T-helper 17 cell (primary cell): ENCODE measurements at places on chromosomes 11 and 22. TPM values are rescaled to one million over a fixed set of nuclear protein-coding genes. Genes with fewer than 3 reads are reported as not detected.

ASCL2 gene
- total RNA-seq: not detected

GRCh38 chr22:39182478-39183030 lies 30.1 kb upstream of the CBX7 start:
- H3K27me3 ChIP-seq: peaks cover 5% of the 10 kb centered on the region
- H3K4me3 ChIP-seq: no peak overlapping the region
- DNase-seq: no peak
- peaks cover 12% of the 10 kb centered on the region for H3K4me1 ChIP-seq

ZFP91 gene
- total RNA-seq: 43.2 TPM

C22orf31 gene
- total RNA-seq: not detected

CD44 gene
- total RNA-seq: 1,118 TPM

DNA sequence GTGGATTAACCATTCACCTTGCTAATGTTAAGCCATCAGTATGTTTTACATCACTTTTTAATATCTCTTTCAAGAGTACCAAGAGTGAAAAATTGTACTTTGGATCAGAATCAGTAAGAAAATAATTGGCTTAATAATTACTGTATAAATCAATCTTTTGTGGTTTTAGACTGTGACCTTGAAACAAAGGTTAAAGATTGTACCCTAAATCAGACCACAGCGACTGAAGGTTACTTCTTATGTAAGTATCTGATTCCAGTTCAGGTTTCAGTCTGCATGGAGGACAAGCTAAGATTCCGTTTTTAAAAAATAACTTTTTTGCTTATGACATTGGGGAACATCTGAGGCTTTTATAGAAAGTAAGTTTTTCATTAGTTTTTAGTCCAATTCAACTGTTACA lies 18.9 kb downstream of the CAT start:
- no peaks in the 10 kb centered on the region for H3K27me3 ChIP-seq

OR4D5 gene
- total RNA-seq: not detected

GRCh38 chr22:25941365-25941960 lies 199.5 kb downstream of the MYO18B start:
- no peaks in the 10 kb centered on the region for H3K36me3 ChIP-seq
- peaks cover 10% of the 10 kb centered on the region for H3K27me3 ChIP-seq
- no peaks in the 10 kb centered on the region for H3K4me1 ChIP-seq
- no peak overlapping the region for H3K27ac ChIP-seq
- no peak for DNase-seq

GRCh38 chr11:18618342-18619025 lies 15.7 kb downstream of the SPTY2D1 start:
- H3K27ac ChIP-seq: peak overlapping the region; percentile 64
- H3K27me3 ChIP-seq: no peaks in the 10 kb centered on the region
- H3K4me3 ChIP-seq: peak overlapping the region; percentile 86
- peaks cover 44% of the 10 kb centered on the region for H3K4me1 ChIP-seq
- peaks cover 8% of the 10 kb centered on the region for H3K36me3 ChIP-seq
- no peak for DNase-seq

DNA sequence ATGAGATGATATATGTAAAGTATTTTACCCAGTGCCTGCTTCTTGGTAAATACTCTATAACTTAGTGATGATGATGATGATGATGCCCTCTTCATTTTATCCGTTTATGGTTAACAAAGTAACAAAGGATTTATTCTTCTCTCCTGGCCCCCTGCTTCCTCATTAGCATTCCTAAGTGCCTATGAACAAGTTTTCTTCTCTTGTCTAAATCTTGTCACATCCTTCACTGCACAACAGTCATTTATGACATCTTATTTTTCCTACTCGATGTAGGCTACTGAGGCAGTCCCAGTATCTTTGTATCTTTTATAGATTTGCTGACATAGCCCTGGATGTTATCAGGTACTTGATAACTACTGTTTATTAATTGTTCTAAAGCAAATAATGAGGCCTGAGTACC lies 754.4 kb upstream of the ARHGAP42 start:
- H3K4me3 ChIP-seq: no peak overlapping the region
- H3K4me1 ChIP-seq: no peaks in the 10 kb centered on the region
- peaks cover 2% of the 10 kb centered on the region for H3K36me3 ChIP-seq
- no peaks in the 10 kb centered on the region for H3K27me3 ChIP-seq
- no peak for DNase-seq
- no peak overlapping the region for H3K27ac ChIP-seq

DNA sequence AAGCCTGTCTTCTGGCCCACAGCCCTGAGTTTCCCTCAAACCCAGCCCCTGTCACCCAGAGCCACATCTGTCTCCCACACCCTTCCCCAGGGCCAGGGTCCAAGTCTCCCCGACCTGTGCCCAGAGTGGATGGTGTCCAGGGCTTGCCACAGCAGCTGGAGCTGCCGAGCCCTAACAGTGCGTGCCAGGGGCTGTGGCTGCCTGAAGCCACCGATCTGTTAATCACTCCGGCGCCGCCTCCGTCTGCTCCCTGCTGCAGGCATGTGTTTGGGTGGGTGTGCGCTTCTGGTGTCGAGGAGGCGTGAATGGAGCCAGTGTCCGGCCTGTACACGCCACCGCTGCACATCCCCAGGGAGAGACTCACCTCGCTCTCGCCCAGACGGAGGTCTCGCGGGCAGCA lies 26.1 kb downstream of the SHISAL1 start:
- H3K36me3 ChIP-seq: no peaks in the 10 kb centered on the region
- no peak overlapping the region for H3K4me3 ChIP-seq
- H3K4me1 ChIP-seq: peaks cover 6% of the 10 kb centered on the region
- no peak overlapping the region for H3K27ac ChIP-seq
- DNase-seq: no peak

- H3K27ac ChIP-seq: no peak overlapping the region
- H3K4me3 ChIP-seq: no peak overlapping the region
- H3K4me1 ChIP-seq: no peaks in the 10 kb centered on the region
- peaks cover 49% of the 10 kb centered on the region for H3K27me3 ChIP-seq
- H3K36me3 ChIP-seq: peaks cover 2% of the 10 kb centered on the region
- no peak for DNase-seq
Measured at GRCh38 chr11:34625576-34625975, 4.7 kb downstream of the EHF start.

- no peak overlapping the region for H3K27ac ChIP-seq
- peaks cover 5% of the 10 kb centered on the region for H3K4me1 ChIP-seq
- DNase-seq: no peak
- H3K36me3 ChIP-seq: peaks cover 6% of the 10 kb centered on the region
Measured at GRCh38 chr11:7605186-7605943, 67.9 kb downstream of the CYB5R2 start.

DNA sequence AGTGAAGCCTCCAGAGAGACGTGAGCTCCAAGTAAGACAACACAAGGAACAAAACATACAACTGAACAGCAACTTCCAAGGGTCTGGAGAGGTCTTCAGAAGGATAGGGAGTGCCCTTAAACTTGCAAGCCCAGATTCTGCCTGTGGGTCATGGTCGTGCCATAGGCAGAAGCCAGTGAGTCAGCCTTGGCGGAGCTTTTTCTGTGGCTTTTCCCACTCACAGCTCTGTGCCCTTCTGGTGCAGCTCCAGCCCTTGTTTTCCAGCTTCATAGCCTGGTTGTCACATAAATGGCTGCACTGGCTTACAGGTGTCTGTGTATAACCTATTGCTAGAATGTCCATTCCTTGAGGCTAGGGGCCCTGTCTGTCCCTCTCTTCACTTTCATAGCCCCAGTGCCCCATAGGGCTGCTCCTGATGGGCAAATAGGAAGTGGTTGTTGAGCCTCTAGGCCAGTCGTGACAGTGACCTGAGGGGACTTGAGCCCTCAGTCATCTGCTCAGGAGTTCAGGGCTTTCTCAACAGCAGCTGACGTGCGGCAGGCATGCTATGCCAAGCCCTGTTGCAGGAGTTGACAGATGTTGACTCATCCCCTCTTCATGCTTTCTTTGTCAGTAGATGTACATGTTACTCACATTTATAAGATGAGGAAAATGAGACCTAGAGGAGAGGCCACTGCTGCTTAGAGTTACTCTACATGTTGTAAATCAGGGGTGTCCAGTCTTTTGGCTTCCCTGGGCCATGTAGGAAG lies 7.4 kb downstream of the MED15 start:
- peaks cover 4% of the 10 kb centered on the region for H3K36me3 ChIP-seq
- H3K27me3 ChIP-seq: no peaks in the 10 kb centered on the region
- peaks cover 51% of the 10 kb centered on the region for H3K4me1 ChIP-seq
- peak overlapping the region; percentile 52 for H3K4me3 ChIP-seq
- peak overlapping the region; percentile 56 for H3K27ac ChIP-seq
- no peak for DNase-seq

- peak overlapping the region; percentile 73 for H3K4me3 ChIP-seq
- H3K4me1 ChIP-seq: peaks cover 36% of the 10 kb centered on the region
- H3K36me3 ChIP-seq: peaks cover 6% of the 10 kb centered on the region
- H3K27me3 ChIP-seq: peaks cover 11% of the 10 kb centered on the region
- DNase-seq: no peak
- peak overlapping the region; percentile 82 for H3K27ac ChIP-seq
Measured at GRCh38 chr11:61834278-61835048, 6.4 kb downstream of the FADS2 start.

DNA sequence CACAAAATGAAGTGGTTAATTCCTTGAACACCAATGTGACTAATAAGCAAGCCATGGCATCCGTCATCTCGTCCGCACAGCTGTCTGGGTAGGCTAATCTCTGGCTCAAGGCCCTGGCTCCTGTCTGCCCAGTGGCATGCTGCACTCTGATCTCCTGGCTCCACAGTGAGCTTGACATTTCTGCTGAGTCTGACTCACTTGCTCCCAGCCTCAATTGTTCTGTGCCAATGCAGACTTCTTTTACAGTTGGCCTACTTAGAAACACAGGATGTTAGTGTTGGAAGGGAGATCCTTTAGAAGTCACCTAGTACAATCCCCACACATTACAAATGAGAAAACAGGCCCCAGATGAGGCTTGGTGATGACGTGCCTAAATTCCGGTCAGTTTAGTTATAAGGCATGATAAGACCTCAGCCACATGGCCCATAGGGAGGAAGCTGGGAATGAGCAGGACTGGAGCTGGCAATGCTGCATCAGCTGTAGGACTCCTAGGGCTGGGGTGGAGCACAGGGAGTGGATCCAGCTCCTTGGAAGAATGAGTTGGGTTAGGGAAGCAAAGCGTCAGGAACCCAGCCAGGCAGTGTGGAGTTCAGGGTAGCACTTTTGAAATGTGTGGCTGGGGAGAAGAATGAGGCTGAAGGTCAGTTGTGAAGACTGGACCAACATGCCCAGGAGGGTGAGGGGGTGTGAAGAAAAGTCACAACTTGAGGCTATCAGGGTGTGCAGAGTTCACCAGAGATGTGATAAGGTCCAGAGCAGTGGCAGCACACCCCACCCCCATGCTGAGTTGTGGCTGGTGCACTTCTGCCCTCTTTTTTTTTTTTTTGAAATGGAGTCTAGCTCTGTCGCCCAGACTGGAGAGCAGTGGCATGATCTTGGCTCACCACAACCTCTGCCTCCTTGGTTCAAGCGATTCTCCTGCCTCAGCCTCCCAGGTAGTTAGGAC lies 70.2 kb upstream of the EED start:
- no peak overlapping the region for H3K27ac ChIP-seq
- no peak for DNase-seq
- peaks cover 4% of the 10 kb centered on the region for H3K27me3 ChIP-seq
- H3K4me1 ChIP-seq: peaks cover 8% of the 10 kb centered on the region
- H3K4me3 ChIP-seq: no peak overlapping the region
- no peaks in the 10 kb centered on the region for H3K36me3 ChIP-seq

- peak overlapping the region; percentile 91 for H3K4me3 ChIP-seq
- no peak for DNase-seq
- peaks cover 38% of the 10 kb centered on the region for H3K27me3 ChIP-seq
- H3K4me1 ChIP-seq: peaks cover 10% of the 10 kb centered on the region
Measured at GRCh38 chr11:70399681-70400112, 1.4 kb downstream of the CTTN start.

GRCh38 chr11:1566381-1567051 lies 5.6 kb downstream of the DUSP8 start:
- peaks cover 12% of the 10 kb centered on the region for H3K4me1 ChIP-seq
- DNase-seq: no peak
- no peaks in the 10 kb centered on the region for H3K27me3 ChIP-seq
- H3K27ac ChIP-seq: no peak overlapping the region
- peaks cover 1% of the 10 kb centered on the region for H3K36me3 ChIP-seq

SCN4B gene
- total RNA-seq: not detected

BACE1-AS gene
- total RNA-seq: 4.3 TPM

- no peaks in the 10 kb centered on the region for H3K36me3 ChIP-seq
- no peak overlapping the region for H3K27ac ChIP-seq
- DNase-seq: no peak
- H3K27me3 ChIP-seq: peaks cover 6% of the 10 kb centered on the region
- H3K4me3 ChIP-seq: no peak overlapping the region
Measured at GRCh38 chr11:132549001-132549400, 983.3 kb downstream of the OPCML start.

GRCh38 chr22:31646186-31647019 lies 15.6 kb downstream of the PISD start:
- no peaks in the 10 kb centered on the region for H3K36me3 ChIP-seq
- DNase-seq: no peak
- peaks cover 3% of the 10 kb centered on the region for H3K4me1 ChIP-seq
- H3K4me3 ChIP-seq: no peak overlapping the region
- no peak overlapping the region for H3K27ac ChIP-seq

CLDN5 gene
- total RNA-seq: 0.87 TPM

GRCh38 chr11:47659276-47659675 lies 16.9 kb upstream of the MTCH2 start:
- DNase-seq: no peak
- peaks cover 11% of the 10 kb centered on the region for H3K27me3 ChIP-seq
- H3K27ac ChIP-seq: no peak overlapping the region
- no peaks in the 10 kb centered on the region for H3K4me1 ChIP-seq
- peaks cover 2% of the 10 kb centered on the region for H3K36me3 ChIP-seq

CCDC116 gene
- not detected for total RNA-seq

DNA sequence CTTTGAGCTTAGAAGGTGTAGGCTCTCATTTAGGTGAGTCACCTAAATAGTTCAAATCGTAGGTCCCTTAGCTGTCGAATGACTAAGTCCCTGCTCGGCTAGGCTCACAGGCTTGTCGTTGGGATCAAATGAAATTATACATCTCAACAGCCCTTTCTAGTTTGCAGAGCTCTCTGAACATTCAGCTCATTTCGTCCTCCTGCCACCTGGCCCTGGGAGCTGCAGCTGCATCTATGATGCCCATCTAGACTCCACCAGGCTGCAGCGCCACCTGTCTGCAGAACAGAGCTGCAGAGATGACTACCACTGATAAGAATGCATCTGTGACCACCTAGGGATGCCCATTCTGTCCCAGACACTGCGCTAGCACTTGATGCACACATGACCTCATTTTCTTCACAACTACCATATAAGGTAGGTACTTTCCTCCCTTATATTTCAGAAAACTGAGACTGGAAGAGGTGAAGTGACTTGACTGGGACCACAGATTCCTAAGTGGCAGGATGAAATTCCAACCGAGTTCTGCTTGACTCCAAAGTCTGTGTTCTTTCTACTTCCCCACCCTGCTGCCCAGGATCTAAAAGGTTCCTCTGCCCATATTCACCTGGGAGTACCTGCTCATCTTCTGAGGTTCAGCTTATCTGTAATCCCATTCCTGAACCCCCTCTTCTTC lies 141.1 kb upstream of the NARS2 start:
- H3K27ac ChIP-seq: no peak overlapping the region
- peaks cover 10% of the 10 kb centered on the region for H3K4me1 ChIP-seq
- no peak overlapping the region for H3K4me3 ChIP-seq
- peaks cover 49% of the 10 kb centered on the region for H3K27me3 ChIP-seq
- DNase-seq: no peak
